ENCODE measurements at places on chromosomes 6 and 20.

DNA sequence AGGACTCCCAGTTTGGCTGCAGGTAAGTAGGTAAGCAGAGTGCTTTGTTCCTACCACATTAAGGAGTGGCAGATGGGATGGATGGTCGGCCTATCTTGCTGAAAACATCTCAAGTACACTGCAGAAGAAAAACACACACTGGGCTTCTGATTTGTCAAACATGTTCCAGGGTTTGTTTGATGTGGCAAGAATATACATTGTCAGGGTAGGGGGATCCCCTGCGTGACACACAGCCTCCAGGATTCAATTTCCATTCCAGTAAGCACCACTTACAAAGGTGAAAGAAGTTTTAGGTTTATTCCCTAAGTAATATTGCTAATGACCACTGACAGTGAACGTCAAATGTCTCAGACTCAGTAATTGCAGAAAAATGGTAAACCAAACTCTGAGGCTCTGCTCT, 26.0 kb upstream of the KIF16B start:
- DNase-seq: no peak

- no peak for DNase-seq
Observed at GRCh38 chr6:148648754-148649453, 97.9 kb upstream of the UST start.

GRCh38 chr6:8027965-8028651, 36.1 kb downstream of the BLOC1S5 start:
- no peak for DNase-seq

DNA sequence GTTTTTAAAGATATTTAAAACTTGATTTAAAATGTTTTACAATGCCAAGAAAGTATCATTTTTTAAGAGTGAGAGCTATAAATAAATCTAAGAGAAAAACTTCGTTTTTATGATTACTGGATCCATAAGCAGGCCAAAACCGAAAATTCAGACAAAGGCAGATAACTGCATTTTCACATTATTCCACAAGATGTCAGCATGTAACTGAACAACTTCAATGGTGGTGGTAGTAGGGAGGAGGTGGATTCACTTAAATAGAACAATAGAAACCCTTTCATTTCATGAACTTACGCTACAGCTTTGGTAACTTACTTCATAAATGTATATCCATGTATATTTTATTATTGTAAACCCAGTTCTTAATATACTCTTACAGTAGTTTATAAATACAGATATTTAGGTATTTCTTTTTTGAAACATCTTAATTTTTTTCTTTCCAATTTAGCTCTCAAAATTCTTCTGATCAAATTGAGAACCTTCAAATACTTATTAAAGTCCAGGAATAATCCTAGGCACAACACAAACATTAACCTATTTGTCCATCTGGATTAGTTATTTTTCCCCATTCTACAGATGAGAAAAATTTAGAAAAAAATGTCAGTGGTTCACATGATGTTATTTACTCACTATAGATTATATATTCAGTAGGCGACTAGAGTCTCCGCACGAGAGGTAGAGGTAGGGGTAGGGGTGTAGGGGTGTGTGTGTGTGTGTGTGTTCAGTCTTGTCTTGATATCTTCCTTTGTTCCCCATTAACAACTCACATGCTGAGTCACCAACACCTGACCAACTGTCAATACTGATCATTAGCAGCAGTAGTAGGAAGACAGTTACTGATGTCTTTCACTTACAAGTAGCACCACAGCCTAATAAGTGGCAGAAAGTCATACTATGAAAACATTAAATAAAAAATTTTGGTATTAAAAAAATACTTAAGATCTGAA, 111.5 kb downstream of the ARHGAP18 start:
- no peak for DNase-seq

DNA sequence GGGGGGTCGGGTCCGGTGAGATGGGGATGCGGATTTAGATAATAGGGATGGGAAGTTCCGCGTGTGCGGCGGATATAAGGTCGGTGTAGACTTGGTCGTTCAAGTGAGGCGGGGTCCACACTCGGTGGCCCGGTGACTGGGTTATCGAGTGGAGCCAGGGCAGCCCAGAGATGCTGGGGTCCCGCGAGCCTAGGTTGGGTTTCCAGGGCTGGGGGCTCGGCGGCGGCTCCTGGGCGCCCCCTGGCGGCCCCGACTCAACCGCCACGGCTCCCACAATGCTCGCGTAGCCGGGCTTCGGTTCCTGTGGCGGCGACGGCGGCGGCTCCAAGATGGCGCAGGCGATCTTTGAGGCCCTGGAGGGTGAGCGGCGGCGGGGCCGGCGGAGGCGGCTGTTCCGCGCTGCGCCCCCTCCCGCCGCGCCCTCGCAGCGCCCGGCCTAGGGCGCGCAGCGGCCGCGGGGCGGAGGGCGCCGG, at the start of gene ZNF341:
Gene ZNF341 (plus strand): TSS at position 304 of the 473 bp plus-strand sequence. CDS start 26 bp downstream, at position 330.
- DNase-seq: peak; percentile 94

DNA sequence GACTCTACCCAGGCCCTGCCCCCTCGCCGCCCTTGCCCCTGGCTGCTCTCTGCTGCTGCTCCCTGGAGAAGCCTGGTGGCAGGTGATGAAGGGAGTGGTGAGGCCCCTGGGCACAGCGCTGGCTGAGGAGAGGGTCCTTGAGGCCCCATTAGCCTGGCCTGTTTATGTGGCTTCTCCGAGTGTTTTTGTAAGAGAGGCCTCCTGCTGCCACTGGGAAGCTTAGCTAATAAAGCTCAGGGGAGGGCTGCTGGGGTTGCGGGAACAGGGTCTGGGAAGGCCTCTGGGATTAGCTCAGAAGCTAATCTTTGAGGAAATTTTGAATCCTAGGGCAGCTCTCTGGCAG, 15.5 kb downstream of the EBF4 start:
- no peak for DNase-seq

- no peak for DNase-seq
Observed at GRCh38 chr6:114874410-114874809, 531.6 kb upstream of the HS3ST5 start.

DNA sequence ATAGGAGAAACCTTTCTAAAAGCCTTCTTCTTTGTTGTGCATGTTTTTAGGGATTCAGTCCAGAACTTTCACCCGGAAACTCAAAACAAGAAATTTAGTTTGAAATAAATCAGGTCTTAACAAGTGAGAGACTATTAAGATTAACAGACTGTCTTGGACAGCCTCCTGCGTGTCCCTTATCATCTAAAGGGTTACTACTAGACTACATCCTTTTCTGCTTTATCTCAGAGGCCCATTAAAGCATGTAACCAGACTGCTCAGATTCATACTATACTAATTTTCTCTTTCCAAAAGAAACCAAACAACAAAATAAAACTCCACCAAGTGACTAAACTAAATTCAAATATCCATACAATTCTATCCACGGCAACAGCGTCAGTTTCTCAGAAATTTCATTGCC, 173.8 kb downstream of the GMPR start:
- no peak for DNase-seq

GRCh38 chr6:27679308-27679963, 206.5 kb upstream of the ZNF184 start:
- DNase-seq: no peak

GRCh38 chr20:23235173-23236027, 115.2 kb upstream of the NXT1 start:
- DNase-seq: peak; percentile 82

DNA sequence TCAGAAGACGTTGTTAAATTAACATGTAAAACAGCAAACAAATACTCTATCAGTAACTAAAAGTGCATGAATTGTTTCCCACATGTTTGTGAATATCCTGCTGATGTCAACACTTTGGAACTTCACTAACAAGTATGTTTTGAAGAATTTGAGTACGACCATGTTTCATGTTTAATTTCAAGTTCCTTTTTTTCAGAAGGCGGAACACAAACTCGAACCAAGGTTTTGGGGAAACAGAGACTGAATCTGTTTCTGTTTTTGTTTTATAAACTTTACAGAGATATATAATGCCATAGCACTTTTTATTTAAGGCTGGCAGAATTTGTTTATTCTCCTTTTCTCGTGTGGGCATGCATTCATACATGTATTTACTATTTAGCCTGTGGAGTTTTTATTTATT, 509.3 kb upstream of the CITED2 start:
- DNase-seq: no peak

DNA sequence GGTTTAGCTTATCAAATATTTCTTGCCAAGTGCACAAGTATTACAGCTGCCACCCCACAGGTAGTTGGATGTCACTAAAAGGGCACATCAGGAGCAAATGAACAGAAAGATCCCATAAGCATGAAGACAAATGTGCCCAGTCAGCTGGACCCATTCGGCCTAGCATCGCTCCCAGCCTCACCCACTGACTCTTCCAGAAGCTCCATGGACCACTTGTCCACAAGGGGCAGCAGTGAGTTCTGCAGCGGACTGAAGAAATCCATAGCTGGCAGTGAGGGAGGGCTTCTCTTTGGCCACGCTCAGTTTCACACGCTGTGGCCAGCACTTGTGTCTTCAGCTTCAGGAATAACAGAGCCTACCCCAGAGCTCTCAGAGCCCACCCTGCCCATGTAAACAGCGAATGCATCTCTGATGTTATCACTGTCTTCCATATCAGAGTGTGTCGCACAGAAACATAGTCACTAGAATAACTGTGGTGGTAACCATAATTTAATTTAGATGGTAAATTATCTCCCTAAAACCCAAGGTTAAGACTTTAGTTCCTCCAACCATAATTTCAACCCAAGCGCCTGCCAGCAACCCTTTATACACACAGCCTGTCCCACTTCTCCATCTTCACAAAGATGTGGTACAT, 15.8 kb downstream of the CGA start:
- peak; percentile 62 for DNase-seq

DNA sequence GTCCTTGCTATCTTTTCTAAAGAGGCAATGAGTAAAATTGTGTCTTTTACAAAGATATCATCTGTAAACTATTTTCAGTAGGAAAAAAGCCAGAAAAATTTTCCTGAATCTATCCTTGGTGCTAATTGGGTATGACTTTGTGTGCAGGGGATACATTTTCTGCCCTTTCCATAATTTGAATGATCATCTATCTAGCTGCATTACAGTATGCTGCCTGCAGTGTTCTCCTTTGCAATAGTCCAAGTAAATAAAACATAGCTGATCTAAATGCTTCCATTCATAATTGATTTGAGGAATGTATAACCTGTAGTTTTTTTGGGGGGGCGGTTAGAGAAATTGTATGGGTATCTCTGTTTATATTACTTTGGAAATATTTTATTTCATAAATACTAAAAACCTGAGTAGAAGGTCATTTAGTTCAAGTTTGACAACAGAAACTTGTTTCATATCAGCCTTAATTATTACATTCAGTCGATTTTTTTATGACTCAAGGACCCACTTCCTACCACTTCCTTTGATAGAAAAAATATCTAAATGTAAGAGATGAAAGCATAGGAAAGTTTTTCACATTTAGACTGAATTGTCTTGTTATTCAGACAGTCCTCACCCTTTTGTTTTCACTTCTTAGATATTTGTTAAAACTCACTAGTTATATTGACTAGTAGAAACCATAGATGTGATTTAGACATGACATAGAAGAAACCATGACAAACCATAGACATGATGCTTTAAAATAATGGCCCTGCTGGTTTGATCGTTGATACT, 75.3 kb downstream of the AIG1 start:
- no peak for DNase-seq

- no peak for DNase-seq
Observed at GRCh38 chr20:40309731-40310130, 379.3 kb downstream of the MAFB start.

DNA sequence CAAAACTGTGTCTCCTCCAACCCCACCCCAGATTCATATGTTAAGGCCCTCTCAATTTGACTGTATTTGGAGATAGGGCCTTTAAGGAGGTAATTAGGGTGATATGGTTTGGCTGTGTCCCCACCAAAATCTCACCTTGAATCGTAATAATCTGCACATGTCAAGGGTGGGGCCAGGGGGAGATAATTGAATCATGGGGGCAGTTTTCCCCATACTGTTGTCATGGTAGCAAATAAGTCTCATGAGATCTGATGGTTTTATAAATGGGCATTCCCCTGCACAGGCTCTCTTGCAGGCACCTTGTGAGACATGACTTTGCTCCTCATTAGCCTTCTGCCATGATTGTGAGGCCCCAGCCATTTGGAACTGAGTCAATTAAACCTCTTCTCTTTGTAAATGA, 46.6 kb upstream of the TOX2 start:
- DNase-seq: no peak

DNA sequence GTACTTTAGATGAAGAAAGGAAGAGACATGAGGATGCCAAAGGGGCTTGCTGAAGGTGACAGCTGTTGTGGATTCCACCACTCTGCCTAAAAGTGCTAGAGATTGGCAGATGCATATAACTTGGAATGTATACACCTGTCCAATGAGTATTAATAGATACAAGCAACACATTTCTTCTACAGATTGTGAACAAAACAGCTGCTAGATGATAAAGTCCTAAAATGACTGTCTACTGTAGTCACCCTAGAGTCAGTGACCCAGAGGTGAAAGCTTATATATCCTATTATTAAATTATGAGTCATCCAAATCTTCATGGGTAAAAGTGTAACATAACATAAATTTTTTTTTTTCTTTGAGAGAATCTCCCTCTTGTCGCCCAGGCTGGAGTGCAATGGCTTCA, 5.2 kb downstream of the RNF217 start:
- no peak for DNase-seq

DNA sequence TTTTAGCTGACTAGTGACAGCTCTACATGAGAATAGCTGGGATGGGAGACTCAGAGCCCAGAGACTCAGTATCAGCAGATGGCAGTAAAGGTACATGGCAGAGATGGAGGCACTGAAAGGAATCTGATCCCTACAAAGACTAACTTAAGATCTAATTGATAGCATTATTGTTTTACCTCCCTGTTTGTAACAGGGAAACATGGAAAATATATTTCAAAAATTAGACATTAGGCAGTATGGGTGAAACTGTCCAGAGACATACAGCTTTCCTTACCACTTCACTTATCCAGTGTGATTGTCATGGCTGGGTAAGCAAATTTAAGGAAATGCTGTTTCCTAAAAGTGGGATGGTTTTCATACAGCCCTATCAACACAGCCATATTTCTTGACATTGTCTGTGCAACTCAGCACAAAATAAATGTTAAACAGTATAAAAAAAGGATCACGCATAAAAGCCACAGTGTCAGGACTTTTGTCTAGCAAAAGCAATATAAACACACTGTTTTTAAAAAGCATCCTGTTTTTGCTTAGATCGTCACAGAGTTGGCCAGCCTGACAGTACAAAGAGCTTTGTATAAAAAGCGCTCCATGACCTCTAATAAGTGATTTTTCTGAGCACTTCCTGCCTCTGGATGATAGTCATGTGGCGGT, 376.9 kb downstream of the PHF3 start:
- DNase-seq: no peak
